ENCODE measurements at places on chromosomes 5 and 9.

GRCh38 chr5:155299386-155300005, 285.9 kb downstream of the KIF4B start:
- H3K4me3 ChIP-seq: no peak overlapping the region
- H3K27me3 ChIP-seq: no peaks in the 10 kb centered on the region
- H3K27ac ChIP-seq: no peak overlapping the region
- H3K36me3 ChIP-seq: no peaks in the 10 kb centered on the region
- H3K4me1 ChIP-seq: peaks cover 4% of the 10 kb centered on the region

GRCh38 chr5:10138395-10139057, 111.2 kb downstream of the ATPSCKMT start:
- no peak for DNase-seq
- no peaks in the 10 kb centered on the region for H3K36me3 ChIP-seq
- peaks cover 2% of the 10 kb centered on the region for H3K4me1 ChIP-seq
- H3K4me3 ChIP-seq: no peak overlapping the region

DNA sequence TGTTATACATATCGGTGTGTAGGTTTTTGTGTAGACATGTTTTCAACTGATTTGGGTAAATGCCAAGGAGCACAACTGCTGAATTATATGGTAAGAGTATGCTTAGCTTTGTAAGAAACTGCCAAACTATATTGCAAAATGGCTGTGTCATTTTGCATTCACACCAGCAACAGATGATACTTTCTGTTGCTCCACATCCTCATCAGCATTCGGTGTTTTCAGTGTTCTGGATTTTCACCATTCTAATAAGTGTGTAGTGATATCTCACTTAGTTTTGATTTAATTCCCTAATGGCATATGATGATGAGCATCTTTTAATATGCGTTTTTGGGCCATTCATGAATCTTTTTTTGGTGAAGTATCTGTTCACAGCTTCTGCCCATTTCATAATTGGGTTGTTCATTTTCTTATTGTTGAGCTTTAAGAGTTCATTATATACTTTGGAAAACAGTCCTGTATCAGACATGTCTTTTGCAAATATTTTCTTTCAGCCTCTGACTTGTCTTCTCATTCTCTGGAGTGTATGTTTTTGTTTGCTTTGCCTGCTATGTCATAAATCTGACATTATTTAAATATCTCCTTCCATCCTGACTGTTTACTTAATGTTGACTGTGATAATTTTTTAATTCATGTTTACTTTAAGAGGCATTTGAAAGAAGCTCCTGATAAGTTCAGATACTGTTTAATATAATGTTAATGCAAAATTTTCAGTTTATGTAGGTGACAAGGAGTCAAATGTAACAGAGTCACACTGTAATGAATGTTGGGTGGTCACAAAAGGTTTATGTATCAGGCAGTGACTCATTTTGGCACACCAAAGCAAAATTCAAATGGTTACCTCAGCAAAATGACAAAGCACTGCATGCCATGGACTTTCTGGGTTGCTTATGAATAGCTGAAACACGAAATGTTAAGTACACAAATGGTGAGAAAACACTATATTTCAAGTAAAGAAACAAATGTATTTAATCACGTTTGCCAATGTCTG, 181.1 kb upstream of the DAB2 start:
- H3K27me3 ChIP-seq: no peaks in the 10 kb centered on the region
- DNase-seq: no peak
- H3K27ac ChIP-seq: peak overlapping the region; percentile 11
- H3K4me1 ChIP-seq: peaks cover 12% of the 10 kb centered on the region
- H3K36me3 ChIP-seq: peaks cover 3% of the 10 kb centered on the region
- H3K4me3 ChIP-seq: no peak overlapping the region

- H3K4me3 ChIP-seq: no peak overlapping the region
- no peak for DNase-seq
- no peaks in the 10 kb centered on the region for H3K27me3 ChIP-seq
- peaks cover 49% of the 10 kb centered on the region for H3K36me3 ChIP-seq
Measured at GRCh38 chr9:120522558-120522957, 57.4 kb downstream of the CDK5RAP2 start.

DNA sequence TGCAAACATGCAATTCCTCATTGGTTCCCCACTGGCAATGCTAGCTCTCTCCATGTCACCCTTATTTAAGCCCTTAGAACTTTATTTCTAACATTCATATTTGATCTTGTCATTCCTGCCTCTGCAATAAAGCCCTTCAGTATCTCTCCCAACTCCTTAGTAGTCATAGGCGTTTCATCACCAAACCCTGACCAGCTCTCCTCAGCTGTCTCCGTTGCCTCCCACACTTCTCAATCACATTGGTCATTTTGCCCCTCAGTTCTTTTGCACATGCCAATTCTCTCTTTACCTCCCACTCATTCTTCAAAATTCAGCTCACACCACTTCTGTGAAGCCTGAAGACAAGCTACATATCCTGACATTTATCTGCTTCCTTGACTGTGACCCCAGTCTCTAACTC, 2.8 kb upstream of the RUSC2 start:
- H3K27ac ChIP-seq: no peak overlapping the region
- H3K27me3 ChIP-seq: no peaks in the 10 kb centered on the region
- no peak overlapping the region for H3K4me3 ChIP-seq
- DNase-seq: no peak
- no peaks in the 10 kb centered on the region for H3K36me3 ChIP-seq

DNA sequence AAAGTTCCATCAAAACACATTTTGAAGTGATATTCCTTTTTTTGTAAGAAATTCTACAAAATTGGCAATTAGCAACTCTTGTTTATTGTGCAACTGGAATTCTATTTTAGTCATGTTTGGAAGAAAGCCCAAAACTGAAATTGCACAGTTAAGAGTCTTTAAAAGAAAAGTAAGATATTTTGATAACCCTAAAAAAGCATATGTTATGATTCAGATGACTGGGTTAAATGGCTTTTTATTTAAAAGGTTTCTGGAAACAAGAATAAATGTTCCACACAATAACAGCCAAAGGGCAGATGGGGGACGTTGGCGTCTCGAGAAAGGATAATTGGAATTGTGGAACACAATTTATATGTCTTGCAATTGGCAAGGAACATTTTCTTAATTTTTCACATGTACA, 275.2 kb downstream of the CDH9 start:
- peaks cover 21% of the 10 kb centered on the region for H3K4me1 ChIP-seq
- H3K27me3 ChIP-seq: no peaks in the 10 kb centered on the region
- peak overlapping the region; percentile 6 for H3K27ac ChIP-seq
- no peak overlapping the region for H3K4me3 ChIP-seq

DNA sequence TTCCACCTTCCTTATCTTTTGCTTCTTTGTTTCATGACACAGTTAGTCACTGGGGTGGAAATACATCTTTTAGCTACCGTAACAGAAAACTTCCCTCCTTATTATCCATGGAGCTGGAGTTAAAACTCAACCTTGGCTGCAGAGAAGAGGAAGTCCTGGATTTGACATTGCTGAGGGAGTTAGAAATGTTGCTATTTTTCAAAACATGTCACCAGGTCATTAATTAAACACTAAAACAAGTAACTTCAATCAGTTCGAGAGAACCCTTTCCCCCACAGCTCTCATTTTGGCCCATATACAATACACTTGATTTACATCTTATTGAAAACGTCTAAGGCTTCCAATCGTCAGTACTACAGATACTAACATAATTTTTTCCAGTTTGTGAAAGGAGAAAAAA, 237.9 kb upstream of the CD180 start:
- H3K4me3 ChIP-seq: no peak overlapping the region
- H3K36me3 ChIP-seq: no peaks in the 10 kb centered on the region
- no peak overlapping the region for H3K27ac ChIP-seq
- H3K27me3 ChIP-seq: no peaks in the 10 kb centered on the region
- no peak for DNase-seq

Measured in mesothelial cell of epicardium (in vitro differentiated cells).